ENCODE measurements at places on chromosomes 2 and 18.

DNA sequence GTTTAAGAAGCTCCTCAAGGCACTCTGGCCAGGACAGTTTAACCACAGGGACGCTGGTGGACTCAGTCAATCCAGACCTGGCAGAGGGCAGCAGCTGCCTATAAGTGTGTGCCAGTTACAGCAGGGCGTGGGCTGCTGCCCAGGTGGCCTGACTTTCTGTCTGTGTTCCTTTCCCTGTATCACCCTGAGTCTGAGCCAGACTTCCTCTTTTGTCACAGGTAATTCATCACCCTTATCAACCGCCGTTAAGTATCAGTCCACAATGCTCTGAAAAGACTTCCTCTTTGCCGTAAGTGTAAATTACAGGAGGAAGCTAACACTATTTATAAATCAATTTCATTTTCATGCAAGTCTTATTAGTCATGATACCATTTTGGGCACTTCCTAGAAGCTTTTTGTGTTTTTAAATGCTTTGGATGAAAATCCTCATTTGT, 7.0 kb downstream of the LPIN1 start:
- no peak for DNase-seq

- no peak for DNase-seq
Observed at GRCh38 chr2:16211341-16211740, 271.0 kb downstream of the MYCN start.

DNA sequence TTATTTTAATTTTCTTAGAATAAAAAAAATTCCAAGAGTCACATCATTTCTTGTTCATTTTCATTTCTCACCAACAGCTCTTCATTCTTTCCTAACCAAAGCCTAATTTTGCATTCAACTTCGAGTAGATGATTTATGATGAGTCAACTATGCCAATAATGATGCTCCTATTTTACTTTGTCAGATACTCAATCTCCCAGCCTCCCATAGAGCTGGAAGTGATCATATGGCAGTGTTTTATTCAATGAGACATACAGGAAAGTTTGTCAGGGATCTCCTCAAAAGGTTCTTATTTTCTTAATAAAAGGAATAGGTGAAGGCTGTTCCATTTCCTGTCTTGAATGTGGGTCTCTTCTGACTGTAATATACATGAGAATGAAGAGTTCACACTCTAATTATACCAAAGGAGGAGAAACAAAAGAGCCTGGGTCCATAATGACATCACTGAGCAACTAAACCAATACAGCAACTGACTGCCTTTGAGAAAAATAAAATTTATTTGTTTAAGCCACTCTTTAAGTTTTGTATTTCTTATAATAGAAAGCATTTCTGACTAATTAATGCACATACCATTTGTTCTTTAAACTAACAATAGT, 231.2 kb upstream of the CYP26B1 start:
- no peak for DNase-seq

- DNase-seq, result no peak
Observed at GRCh38 chr18:10715791-10716190, 190.0 kb downstream of the NAPG start.

DNA sequence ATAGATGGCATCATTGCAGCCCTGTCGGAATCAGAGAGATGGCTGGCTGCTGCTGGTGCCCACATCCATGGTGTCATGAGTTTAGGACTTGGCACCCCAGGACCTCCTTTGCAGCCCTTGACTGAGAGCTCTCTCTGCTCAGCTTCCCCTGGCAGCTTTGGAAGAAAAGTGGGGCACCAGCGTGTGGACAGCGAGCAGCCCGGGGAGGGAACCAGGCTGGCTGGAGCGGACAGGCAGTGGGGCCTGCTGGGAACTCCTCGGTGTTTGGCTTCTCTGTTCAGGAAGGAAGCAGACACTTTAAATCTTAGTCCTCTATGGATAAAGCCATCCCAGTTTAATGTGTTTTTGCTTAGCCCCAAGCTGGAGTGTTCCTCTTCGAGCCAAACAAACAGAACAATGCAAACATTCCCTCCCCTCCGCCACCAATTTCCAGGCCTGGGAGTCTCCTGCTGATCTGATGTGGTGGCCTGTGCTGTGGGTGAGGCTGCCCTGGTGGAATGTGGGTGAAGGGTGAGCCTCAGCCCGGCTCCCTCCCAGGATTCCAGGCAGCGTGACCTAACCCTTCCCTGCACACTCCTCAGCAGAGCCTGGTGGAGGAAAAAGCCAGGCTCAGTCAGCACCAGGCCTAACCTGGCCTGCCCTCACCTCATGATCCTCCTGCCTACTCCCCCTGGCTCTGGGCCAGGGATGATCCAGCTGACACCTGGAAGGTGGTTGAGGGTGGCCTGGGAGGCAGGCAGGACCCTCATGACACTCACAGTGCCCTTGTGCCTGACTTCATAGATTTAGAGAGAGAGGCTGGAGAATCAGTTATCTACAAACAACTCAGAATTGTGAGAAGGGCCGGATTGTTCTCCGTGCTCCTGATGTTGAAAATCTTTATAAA, 21.6 kb upstream of the ITGB6 start:
- no peak for DNase-seq

GRCh38 chr2:28274911-28275685, 117.6 kb upstream of the FOSL2 start:
- no peak for DNase-seq

GRCh38 chr2:211251016-211251415, 694.6 kb downstream of the CPS1 start:
- no peak for DNase-seq

- no peak for DNase-seq
Observed at GRCh38 chr18:51727780-51728179, 530.3 kb upstream of the MEX3C start.

DNA sequence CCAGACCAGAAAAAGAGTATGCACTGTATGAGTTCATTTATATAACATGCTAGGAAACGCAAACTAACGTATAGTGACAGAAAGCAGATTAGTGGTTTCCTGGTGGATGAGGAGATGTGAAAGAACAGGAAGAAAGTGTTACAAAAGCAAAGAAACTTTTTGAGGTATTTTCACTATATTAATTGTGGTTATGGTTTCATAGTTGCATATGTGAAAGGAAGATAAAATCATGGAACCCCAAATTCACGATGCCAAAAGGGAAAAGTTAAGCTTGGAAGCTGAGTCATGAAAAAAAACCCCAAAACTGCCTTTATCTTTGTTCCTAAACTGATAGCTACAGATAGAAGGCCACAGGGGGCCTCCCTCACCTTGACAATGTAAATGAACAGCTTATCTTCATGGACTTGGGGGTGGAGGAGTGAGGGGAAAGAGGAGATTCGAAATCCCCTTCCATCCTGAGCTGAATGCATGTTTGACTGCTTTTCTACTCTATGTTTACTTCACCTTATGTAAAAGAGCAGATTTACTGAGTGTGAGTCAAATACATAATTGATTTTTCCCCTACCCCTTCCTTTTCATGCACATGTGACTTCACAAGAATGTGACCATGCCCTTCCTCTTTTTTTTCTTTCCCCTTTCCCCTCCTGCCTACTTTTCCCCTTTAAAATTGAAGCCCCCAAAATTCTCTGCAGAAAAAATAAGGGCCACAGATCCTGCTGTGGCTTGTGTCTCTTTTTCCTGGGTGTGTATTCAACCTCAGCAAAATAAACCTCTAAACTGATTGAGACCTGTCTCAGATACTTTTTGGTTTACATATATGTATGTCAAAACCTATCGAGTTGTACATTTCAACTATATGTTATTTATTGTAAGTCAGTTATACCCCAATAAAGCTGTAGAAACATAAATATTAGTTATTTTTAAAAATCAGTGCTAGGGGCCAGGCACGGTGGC, 100.1 kb upstream of the TLK1 start:
- DNase-seq, result no peak

- DNase-seq, result no peak
Observed at GRCh38 chr2:176544991-176545956, 276.0 kb downstream of the MTX2 start.

DNA sequence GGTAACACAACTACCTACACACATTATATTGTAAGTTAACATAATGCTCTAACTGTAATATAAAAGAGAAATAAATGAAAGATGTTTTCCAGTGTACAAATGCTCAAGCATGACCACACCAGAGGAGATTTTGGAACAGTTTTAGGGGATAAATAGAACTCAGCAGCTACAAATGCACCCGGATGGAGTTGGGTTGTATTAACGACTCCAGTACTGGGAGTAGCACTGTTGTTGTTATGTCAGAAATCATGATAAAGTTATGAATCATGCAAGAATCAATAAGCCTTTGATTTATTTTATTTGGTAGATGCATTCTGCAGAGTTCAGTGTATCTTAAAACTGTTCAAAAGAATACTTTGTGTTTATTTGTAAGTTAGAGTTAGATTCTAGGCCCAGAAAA, 126.9 kb downstream of the MAP3K20 start:
- DNase-seq, result no peak

- no peak for DNase-seq
Observed at GRCh38 chr2:30104307-30104706, 42.5 kb upstream of the YPEL5 start.

GRCh38 chr2:3666613-3666975, 8.6 kb downstream of the ALLC start:
- DNase-seq, result no peak

- no peak for DNase-seq
Observed at GRCh38 chr2:104378853-104379374, 475.0 kb upstream of the POU3F3 start.

DNA sequence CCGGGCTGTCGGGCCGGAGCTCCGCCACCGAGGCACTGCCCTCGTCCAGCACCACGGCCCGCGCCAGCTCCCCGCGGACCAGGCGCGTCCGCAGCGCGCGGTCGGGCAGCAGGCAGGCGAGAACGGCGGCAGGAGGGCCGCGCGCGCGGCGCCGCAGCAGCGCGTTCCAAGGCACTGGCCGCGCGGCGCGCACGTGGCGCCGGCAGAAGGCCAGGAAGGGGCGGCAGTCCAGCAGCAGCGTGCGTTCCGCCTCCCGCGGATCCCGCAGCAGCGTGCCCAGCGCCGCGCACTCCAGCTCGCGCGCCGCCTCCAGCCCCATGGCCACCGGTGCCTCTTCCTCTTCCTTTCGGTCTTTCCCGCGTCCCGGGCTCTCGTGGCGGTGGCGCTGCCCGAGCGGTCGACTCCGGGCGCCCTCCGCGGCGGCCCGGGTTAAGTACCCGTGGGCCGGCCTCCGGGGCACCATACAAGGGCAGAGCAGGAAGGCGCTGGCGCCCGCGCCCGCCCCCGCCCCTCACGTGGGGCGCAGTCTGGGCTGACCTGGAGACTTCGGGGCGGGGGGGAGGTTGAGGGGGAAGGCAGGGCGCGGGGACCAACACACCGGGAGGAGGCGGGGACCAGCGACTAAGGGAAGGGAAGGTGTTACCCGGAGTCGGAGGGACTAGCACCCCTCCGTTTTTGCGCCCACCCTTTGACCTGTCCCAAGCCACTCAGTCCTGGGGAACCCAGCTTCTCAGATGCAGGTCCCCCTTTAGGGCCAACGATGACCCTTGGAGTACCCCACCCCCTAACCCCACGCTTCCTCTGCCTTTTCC, at the start of gene DUSP2:
Gene DUSP2, minus strand, starts transcription at position 405 of the 812 bp plus-strand sequence. Its CDS starts 86 bp downstream, at position 319.
- DNase-seq, result peak; percentile 45

- no peak for DNase-seq
Observed at GRCh38 chr2:183709829-183710228, 585.6 kb downstream of the NUP35 start.

DNA sequence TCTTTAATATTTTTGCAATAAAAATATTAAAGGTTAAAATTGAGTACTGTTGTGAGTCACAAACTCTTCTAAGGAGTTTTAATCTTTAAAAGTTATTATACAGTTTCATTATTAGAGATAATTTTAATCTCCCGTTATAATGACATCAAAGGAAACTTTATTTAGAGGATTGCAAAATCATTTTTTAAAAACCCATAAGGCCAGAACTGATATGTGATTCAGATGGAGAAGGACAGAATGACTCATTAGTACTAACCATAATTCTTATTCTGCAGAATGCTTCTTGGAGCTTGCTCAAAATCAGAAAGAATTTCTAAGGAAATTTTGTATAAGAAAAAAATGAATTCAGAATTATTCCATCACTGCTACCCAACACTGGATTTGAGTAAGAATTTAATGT, 12.5 kb upstream of the HNRNPLL start:
- DNase-seq, result no peak

DNA sequence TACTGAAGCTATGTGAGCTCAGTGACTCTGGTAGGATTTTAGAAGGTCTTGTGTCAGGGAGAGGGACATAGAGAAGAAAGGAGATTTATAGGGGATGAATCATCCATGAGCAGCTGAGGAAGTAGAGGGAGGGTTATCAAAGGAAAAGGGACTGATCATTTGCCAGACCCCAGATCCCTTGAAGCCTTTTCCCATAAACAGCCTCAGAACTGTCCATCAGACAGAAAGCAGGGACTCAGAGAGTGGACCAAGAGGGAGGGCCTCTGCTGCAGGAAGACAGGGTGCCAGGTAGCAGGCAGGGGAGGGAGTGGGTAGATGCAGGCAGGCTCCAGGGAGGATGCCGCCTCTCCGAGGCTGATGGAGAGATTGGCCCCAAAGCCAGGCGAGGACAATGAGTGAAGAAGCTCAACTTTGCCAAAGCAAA, 133.9 kb downstream of the TNS1 start:
- DNase-seq, result no peak

GRCh38 chr2:23550553-23550952, 165.6 kb downstream of the KLHL29 start:
- DNase-seq, result no peak

DNA sequence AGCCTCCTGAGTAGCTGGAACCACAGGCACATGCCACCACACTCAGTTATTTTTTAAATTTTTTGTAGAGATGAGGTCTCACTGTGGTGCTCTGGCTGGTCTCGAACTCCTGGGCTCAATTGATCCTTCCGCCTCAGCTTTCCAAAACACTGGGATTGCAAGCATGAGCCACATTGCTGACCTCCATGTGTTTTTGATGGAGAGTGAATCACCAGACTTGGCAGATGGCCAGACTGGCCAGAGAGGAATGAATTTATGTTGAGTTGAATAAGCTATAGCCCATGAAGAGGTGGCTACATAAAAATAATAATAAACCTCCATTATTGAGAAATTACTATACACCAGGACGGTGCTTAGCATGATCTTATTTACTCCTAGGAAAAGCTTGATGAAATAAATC, 91.5 kb downstream of the MREG start:
- DNase-seq, result no peak

DNA sequence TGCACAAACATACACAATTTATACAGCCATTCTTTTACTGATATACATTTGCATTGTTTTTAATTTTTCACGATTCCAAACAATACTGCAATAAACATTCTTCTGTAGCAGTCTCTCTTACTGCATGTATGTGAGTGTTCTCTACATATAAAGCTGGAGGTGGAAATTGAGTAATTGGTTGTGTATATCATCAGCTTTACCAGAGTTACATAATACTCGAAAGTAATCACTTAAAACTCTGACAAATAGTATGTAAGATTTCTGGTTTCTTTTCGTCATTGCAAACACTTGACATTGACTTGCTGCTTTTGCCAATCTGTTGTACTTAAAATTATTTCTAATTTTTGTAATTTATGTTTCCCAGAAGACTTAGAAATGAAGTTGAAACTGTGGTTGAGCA, 110.2 kb downstream of the TDRD15 start:
- no peak for DNase-seq

All from LNCaP clone FGC (cell line).